Midbrain (tissue), 1 donor: ENCODE measurements at places on chromosomes 6 and 20.

GRCh38 chr20:36051318-36052116, 83.1 kb downstream of the CNBD2 start:
- DNase-seq: no peak

- DNase-seq: peak; percentile 3
These were observed 36.9 kb downstream of the KCNQ2 start for GRCh38 chr20:63435552-63435951.

DNA sequence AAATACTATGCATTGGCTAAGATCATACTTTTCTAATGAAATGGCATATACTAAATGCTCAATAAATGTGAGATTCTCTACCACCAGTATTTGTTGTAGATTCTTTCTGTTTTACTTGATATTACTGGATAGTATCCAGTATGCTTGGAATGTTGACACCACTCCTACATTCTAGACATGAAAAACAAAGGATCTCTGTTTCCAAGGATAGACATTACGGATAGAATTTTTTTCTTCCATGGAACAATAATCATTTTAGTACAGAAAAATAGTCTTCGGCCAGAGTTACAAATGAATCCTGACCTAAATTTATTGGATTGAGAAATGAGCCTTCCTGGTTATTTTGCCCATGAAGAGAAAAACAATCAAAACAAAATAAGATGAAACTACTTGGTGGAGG, 258.2 kb upstream of the NT5E start:
- no peak for DNase-seq

- DNase-seq: no peak
These were observed 85.6 kb downstream of the GPR6 start for GRCh38 chr6:110063594-110064263.

DNA sequence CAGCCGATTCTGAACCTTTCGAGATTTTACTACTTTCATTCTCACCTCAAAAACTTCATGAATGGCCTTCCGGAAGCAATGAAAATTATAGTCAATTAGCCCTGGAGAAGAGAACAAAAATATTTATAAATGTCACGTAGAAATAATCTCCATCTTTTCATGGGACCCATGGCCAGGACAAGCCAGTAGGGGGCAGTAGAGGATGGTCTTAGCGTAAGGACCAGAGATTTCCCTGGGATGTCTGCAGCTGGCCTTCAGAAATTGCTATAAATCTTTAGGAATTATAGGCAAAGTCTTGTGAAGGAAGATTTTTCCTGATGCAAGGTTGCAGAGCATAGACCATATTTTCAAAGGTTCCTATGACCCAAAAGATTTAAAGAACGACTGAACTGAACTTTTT, 15.6 kb upstream of the UBE2J1 start:
- peak; percentile 64 for DNase-seq

DNA sequence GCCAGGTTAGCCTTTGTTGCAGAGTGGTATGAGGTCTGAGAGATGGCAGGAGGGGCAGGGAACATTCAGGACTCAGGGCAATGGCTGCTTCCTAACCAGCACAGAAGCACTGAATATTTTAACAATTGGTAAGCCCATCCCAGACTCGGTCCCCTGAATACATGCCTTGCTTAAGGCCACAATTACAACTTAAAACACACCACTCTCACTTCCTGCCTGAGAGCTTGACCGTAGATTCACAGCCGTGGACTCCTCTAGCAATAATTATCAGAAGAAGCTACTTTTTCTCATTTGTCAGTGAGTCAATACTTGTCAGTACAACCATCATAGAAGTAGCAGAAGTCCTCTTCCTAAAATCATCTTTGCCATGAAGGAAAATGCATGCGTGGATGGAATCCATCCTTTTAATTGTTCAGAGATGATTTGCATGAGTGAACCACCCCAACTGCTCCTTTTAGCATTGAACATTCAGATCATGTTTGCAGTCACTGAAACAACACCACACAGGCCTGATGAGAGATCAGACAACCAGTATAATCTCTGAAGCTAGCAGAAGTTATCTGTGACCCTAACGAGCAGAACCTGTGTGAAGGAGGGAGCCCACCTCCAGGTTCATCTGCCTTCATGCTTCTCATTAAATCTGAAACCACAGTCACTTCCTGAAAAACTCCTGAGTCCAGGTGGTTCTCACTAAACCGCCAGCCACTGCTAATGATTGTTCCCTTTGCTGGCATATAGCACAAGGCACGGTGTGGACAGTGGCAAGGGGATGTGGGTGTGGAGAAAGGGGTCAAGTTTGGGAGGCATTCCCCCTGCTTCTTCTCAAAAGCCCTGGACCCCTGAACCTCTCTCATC, 333.9 kb upstream of the CNR1 start:
- no peak for DNase-seq

GRCh38 chr20:54231036-54231435, 23.1 kb downstream of the PFDN4 start:
- DNase-seq: no peak

DNA sequence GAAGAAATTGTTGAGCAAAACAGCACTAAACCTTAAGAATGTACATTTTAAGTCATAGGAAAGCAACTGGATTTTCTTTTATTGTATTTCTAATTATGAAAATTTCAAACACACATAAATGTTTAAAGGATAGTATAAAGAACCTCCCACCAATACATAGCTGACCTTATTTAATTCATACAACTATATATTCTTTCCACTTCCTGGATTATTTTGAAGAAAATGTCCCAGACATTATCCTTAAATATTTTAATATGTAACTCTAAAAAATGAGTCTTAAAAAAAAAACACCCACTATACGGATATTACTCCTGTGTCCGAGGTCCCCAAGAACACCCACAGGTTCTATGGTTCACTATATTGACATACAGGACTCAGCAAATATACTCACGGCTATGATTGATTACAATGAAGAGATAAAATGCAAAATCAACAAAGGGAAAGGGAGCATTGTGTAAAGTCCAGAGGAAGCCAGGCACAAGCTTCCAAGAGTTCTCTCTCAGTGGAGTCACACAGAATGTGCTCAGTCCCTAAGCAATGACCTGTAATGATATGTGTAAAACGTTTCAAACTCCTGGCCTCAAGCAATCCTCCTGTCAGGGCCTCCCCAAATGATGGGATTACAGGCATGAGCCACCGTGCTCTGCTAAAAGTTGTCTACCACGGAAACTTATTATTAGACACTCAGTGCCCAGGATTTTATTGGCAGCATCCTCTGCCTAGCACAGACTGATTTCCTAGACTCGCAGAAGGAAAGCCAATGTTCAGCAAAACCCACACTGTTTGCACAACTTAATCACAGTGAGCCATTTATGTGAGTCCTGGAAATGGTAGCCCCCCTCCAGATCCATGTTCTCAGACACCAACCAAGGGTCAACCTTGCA, 23.2 kb downstream of the GLYATL3 start:
- DNase-seq: no peak

GRCh38 chr20:41540918-41541317, 77.3 kb downstream of the CHD6 start:
- no peak for DNase-seq

DNA sequence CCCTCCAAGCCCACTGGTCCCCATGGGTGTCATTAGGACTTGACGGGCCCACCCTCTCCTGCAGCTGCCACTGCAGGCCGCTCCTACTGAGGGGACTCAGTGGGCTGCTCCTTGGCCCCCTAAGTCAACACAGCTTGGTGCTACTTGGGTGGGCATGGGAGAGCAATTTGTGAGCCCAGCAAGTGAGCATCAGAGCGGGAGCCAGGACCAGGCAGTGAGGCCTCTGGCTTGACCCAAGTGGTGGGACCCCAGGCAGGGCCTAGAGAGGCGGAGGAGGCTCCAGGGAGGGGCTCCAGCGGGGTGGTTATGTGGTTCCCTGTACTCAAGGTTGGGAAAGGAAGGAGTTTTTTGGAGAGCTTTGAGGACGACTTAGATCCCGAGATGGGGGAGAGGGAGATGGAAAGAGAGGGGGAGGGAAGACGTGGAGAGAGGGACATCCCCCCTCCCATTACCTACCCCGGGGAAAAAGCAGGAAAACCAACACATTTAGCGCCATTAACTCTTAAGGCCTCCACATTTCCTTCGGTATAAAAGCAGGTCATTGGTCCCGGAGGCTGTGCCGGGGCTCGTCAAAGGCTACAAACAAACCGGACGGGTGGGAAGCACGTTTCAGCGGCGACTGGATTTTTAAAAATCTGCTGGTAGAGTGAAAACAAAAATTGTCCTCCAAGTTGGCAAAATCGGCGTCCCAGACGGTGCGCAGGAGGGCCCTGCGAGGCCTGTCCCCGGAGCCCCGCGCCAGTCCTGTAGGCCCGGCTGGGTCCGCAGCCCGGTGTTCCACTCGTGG, 8.8 kb downstream of the FOXC1 start:
- DNase-seq: no peak

- DNase-seq: no peak
These were observed 22.8 kb downstream of the SCML4 start for GRCh38 chr6:107801173-107801886.

DNA sequence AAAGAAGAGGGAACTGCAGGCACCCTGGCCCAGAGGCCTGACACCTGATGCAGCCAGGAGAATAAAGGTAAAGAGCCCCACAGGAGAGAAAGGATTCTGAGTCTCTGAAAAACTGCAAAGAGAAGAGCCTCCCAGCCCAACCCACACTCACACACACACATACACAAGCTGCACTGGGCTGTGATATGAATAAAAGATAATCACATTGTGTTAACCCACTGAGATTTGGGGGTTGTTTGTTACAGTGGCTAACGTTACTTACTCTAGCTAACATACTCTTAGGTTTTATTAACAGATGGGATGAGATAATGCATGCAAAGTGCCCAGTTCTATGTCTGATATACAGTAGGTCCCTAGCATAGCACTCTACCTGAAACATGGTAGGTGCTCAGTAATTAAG, 554.4 kb downstream of the CD83 start:
- no peak for DNase-seq

DNA sequence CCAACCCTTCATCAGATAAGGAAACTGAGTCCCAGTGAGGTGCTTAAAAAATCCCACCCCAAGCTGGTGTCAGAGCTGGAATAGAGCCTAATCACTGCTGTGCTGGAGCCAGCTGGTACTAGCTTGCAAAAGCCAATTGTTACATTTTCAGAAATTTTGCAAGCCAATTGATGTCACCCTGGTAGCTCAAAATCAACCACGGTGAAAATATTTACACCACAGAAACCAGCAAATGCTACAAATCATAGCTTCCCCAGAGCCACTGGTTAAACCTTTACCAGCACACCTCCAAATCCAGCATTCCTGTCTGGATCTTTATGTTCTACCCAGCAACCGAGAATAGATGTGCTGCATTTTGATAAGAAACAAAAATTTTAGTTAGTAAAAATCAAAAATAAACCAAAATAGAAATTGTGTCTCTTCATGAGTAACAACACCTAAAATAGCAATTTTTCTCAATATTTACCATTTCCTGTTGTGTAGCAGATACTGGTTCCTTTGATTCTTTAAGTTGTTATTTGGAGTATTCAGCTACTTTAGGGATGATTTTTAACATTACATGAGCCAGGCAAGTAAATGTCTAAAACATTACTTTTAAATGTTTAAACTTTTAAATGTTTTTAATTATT, 7.2 kb upstream of the LCA5 start:
- peak; percentile 58 for DNase-seq

GRCh38 chr6:159259441-159260125, 90.4 kb downstream of the FNDC1 start:
- no peak for DNase-seq

- DNase-seq: no peak
These were observed 58.2 kb downstream of the SMAP1 start for GRCh38 chr6:70725817-70726415.

DNA sequence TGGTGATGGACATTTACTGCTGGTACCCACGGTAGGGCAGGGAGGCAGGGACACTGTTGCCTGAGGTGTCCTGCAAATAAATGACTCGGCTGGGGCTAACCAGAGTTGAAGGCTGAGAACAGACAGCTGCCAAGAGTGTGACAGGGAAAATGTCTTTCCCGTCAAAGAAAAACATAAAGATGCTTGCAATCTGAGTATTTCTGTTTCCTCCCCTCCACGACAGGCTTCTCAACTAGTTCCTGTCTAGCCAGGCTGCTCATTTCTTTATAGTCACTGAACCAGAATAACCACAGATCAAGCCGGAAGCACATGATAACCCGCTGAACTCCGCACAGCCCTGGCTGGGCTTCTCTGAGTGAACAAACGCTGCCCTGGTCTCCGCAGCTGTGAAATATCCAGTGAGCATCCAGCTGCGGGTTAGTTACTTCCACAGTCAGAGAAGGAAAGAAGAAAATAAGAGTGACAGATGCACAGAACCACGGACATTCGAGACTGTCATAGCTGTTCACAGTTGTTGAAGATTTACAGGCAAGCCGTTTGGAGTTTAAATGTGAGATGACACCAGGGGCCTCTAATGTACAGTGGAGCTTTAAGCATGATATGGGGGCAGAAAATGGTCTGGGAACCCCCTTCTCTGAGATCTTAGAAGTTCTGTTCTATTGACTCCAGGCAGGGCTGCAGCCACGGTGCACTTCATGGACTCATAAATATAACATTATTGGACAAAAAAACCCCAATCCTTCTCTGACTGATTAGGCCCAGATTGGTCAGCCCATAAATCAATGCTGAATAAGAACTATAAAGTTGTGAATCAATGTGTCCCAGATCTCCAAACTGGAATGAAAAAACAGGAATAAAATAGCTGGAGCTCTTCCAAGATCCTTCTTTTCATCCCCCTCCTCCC, 299.9 kb upstream of the SUPT3H start:
- peak; percentile 17 for DNase-seq

GRCh38 chr20:54633374-54634355, 158.3 kb downstream of the DOK5 start:
- no peak for DNase-seq

- no peak for DNase-seq
These were observed 158.9 kb upstream of the ZNF217 start for GRCh38 chr20:53752583-53752970.

GRCh38 chr6:130167655-130168054, 55.1 kb downstream of the SAMD3 start:
- DNase-seq: no peak

DNA sequence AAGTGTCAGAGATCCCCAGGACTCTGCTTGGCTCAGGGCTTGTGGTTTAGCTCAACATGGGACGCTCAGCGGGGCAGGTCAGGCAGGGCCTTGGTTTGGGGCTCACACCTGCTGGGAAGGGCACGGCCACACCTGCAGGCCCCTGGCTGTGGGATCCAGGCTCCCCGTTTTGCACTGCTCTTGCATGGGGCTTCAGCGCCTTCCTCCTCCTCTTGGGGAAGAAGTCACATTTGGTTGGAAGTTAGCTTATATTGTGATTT, 378.3 kb downstream of the CDH4 start:
- DNase-seq: no peak
